Amniotic stem cell (primary cell): ENCODE measurements at places on chromosomes 5 and 9.

- no peak for DNase-seq
Measured at GRCh38 chr5:173499471-173500212, 116.8 kb downstream of the BOD1 start.

- DNase-seq, result no peak
Measured at GRCh38 chr5:310941-311434, 10.5 kb upstream of the AHRR start.

GRCh38 chr5:56278335-56278753 is 45.2 kb upstream of the ANKRD55 start:
- DNase-seq, result no peak

GRCh38 chr5:143399616-143400540 is 3.6 kb downstream of the NR3C1 start:
- no peak for DNase-seq

GRCh38 chr5:115772731-115773475 is 43.6 kb downstream of the CDO1 start:
- no peak for DNase-seq

DNA sequence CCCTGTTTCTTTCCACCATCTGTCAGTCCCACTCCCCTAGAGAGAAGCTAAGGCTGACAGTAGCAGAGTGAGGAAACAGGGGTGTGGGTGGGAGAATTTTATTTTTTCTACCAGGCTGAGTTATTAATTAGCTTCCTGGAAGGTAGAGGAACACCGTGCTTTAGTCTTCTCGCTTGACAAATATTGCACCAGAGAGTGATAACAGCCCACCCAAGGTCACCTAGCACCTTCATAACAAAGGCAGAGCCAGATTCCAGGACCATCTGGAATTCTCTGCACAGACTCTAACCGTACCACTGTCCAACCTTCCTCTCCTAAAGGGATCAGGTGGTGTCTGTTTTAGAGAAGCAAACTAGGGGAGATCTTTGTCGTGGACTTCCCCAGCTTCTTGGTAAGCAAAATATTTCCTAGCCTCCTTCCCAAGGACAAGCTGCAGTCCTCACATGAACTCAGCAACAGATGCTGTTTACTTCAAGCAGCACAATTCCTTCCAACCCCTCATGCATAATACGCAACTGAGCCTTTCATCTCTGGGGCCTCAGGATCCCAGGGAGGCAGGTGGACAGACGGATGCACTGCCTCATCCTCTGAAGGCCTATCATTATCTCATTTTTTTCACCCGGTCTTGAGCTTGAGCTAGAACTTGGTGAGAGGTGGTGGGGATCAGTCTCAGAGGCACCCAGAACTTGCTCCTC is 308.7 kb upstream of the BRINP1 start:
- no peak for DNase-seq

DNA sequence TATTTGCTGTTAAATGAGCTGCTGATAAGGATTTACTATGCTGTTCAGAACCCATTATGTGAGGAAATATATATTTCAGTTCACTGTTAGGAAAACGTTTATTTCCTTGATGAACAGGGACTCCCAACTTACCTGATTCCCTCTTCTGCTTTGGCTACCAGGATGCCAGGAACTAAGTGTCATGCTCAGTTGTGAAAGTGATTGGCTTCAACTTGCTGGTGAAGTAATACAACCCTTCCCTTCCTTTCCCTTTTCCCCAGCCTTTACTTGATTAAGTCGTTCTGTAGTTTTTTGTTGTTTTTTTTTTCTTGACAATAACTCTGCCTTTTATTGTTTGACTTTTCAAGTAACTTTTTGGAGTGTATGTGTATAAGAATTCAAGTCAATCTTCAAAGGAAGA is 309.3 kb downstream of the DOCK8 start:
- DNase-seq, result no peak

GRCh38 chr5:37875051-37875787 is 35.4 kb upstream of the GDNF start:
- peak; percentile 17 for DNase-seq

GRCh38 chr9:71218774-71219173 is 97.4 kb upstream of the TRPM3 start:
- no peak for DNase-seq

DNA sequence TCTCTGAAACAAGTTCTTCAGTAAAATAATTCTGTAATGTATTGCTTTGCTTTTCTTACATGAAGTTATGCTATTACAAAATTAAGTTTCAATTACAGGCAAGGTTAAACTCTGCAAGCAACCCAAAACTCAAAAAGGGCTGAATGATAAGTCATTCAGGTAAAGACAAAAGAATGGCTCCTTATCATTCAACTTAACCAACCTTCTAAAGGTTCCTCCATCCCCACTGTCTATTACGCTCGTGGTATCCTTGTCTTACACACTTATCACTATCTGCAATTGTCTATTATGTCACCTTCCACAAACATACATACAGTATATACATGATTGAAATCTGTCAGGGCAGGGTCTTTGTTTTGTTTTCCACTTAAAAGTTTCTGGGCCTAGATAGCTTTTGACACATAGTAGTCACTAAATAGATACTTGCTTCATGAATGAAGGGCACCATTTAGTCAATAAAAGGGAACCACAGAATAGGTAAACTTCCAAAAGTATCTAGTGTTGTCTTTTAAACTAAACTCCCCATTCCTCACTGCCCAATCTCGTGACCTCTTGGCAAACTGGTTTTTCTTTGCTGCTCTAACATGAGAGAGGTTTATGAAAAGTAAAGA is 6.9 kb downstream of the RPL37 start:
- no peak for DNase-seq

GRCh38 chr9:131869348-131869747 is 129.5 kb upstream of the RAPGEF1 start:
- no peak for DNase-seq

GRCh38 chr9:108168236-108168850 is 678.8 kb upstream of the KLF4 start:
- DNase-seq, result peak; percentile 48

DNA sequence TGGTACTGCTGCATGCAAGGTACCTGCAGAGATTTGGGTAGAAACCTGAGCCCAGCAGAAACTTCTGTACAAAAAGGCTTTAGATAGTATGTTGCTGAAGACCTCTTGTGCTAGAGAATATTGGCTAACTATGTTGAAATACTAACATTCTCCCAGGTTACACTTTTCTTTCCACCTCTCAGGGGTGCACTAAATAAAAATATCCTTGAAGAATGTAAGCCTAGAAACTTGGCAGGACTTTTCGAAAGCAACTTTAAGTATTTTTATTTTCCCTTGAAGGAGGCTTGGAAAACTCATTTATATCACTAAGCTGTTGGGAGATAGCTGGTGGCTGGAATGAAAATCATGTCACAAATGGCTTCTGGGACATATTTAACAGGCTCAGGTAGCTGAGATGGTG is 50.0 kb downstream of the FBXL7 start:
- no peak for DNase-seq

GRCh38 chr5:107964722-107965121 is 294.0 kb upstream of the EFNA5 start:
- no peak for DNase-seq

DNA sequence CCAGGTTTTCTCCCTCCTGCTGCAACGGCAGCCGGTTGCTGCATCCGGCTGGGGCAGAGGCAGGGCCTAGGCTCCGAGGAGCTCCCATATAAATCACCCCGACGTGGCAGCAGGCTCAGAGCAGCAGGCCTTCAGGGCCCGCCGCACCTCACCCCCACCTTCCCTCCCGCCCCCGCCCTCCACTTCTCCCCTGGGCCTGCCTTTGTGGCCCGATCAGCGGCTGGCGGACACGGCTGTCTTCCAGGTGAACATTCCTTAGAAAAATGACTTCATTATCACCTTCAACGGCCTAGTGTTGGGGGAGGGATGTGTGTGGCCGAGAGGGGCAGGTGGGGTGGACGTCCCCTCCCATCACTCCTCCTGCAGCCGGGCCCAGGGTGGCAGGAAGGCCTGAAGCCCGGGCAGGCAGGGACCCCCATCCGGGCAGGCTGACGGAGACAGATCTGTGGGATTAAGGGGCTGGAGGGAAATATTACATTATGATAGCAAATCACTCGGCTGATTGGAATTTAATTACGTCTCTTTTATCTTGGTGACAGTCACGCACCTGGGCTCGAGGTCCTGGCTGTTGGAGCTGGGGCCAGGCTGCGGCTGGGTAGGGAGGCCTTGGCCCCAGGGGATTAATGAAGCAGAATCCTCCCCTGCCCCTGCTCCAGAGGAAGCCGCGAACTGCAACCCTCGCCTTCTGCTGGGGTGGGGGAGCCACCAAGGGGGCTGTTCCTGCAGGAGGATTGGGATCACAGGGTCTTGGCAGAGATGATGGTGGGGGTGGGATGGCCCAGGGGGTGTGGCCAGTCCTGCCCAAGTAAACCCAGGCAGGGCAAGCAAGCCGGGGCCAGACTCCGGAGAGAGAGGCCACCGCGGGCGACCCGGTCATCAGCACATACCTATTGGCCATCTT is 38.4 kb upstream of the RXRA start:
- DNase-seq, result no peak

GRCh38 chr9:34545497-34545896 is 22.7 kb upstream of the ENHO start:
- DNase-seq, result no peak

DNA sequence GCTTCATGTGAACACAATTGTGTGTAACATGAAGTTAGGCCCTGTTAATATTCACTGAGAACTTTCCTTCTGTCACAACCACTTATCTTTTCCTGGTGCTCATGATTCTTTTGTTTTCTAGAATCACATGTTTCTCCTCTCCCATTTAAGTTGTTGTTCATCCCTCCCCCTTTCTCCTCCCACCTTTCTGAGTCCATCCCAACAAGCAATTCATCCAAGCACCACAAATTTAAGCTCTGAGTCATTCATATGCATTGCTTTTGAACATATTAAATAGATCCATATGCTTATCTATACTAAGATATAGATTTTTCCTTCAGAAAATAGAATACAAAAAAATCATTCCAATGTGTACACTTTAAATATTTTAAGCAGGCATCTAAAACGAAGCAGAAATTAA is 75.2 kb upstream of the NFIB start:
- DNase-seq, result no peak

- DNase-seq, result no peak
Measured at GRCh38 chr5:127758766-127759283, 55.6 kb downstream of the CCDC192 start.

DNA sequence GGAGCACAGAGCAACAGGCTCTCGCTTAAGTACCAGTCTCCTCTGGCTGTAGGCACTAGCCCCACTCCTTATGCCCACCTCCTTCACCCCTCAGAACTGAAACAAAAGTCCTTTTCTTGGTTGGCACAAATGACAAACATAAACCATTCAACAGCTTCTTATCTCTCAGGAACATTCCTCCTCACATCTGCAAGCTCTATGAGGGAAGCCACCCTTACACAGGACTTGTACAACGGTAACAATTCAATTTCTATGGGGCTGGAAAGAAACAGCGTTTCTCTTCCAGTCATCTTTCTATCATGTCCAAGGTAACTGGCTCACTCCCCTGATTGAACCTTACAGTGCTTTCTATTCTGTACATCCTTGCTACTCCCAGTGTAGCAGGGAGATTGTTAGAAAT is 74.1 kb downstream of the CSF2 start:
- no peak for DNase-seq

GRCh38 chr5:21063146-21063545 is 1075.1 kb upstream of the CDH18 start:
- DNase-seq, result no peak

GRCh38 chr5:172871982-172872381 is 37.9 kb downstream of the ERGIC1 start:
- no peak for DNase-seq

GRCh38 chr9:115144706-115145105 is 26.7 kb upstream of the TNC start:
- no peak for DNase-seq

DNA sequence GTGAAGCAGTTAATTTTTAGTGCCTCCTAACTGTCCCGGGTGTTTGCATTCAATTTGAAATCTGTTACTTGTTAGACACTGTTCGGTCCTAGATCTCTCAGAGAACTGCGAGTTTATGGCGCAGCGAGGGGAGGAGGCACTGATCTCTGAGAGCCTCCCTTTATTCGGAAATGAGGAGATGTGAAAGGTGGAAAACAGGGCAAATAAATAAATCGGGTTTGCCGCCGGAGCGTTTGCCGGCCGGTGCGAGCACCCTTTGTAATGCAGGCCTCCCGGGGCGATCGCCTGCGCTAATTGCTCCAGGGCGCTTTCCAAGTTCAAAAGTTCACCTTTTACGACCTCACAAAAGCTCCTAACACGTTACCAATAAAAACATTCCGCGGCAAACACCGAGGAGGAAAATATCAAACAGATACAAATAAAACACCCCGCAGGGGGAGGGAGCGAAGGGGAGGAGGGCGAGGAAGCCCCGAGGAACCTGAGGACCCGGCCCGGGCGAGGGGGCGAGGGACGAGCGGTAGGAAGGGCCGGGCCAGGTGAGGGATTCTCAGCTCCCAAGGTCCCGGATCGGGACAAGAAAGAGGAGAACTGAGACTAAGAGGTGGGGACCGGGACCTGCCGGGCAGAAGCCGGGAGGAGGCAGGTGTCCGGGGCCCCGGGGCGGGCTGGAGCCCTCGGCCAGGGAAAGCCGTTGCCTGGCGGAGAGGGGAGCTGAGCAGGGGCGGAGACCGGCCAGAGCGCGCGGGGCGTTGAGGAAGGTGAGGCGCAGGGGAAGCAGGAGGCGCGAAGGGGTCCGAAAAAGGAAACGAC is 1.4 kb downstream of the NR6A1 start:
- DNase-seq, result no peak

DNA sequence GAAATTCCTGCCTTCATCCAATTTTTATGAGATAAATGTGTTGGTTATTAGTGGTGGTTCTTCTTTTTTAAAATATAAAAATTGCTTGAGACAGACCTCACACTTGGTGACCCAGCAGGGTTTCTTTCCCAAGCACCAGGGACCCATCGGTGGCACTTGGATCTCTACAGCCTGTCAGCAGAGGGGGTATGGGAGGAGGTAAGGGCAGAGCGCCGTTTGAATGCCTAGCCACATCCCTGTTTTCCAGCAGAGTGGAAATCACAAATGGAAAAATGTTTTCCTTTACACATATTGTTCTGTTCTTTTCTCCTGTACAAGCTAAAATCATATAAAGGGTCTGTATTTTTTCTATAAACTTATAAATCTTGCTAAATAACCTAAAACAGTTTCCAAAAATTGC is 248.0 kb downstream of the NR3C1 start:
- DNase-seq, result no peak

GRCh38 chr5:128052780-128053179 is 30.8 kb upstream of the SLC12A2 start:
- DNase-seq, result no peak

- DNase-seq, result no peak
Measured at GRCh38 chr9:83036043-83036442, 26.9 kb downstream of the RASEF start.
